ENCODE measurements at places on chromosomes 16 and 17. TPM values are rescaled to one million over a fixed set of nuclear protein-coding genes. Genes with fewer than 3 reads are reported as not detected.

P2RX1 gene
- 19.4 TPM for total RNA-seq

NPIPB6 gene
- 5.6 TPM for total RNA-seq

KRTAP17-1 gene
- total RNA-seq: not detected

FA2H gene
- 0.49 TPM for total RNA-seq

PTGES3L gene
- 1.4 TPM for total RNA-seq

TNFSF12 gene
- total RNA-seq: 37.4 TPM

HES7 gene
- total RNA-seq: 0.41 TPM

SSTR5 gene
- not detected for total RNA-seq

SPNS3 gene
- 4.2 TPM for total RNA-seq

GUCY2D gene
- not detected for total RNA-seq

CASKIN1 gene
- not detected for total RNA-seq

ZFHX3 gene
- 10.3 TPM for total RNA-seq

CCR7 gene
- total RNA-seq: 49.9 TPM

ZPBP2 gene
- not detected for total RNA-seq

CBX2 gene
- total RNA-seq: 4.8 TPM

SPHK1 gene
- 6.1 TPM for total RNA-seq

GPR139 gene
- not detected for total RNA-seq

STRADA gene
- 50.8 TPM for total RNA-seq
